ENCODE measurements at places on chromosomes 1 and 21.

- DNase-seq: no peak
Measured at GRCh38 chr1:40384413-40384762, 10.9 kb downstream of the SMAP2 start.

GRCh38 chr1:60596791-60597750 is 485.3 kb upstream of the NFIA start:
- no peak for DNase-seq

DNA sequence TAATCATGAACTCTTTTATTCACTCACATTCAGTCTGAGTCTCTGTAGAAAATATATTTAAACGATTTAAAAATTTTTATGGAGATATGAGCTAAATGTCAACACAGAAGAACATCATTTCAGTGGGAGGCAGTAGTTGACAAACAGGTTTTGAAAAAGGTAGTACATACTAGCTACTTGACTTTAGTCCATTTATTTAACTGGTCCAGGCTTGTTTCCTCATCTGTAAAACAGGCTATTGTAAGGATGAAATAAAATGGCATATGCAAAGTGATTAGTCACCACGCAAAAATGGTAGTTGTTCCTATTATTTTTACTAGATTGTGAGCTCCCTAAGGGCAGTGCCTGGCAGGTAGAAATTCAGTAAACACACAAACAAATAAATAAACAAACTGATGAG is 75.2 kb downstream of the NTPCR start:
- no peak for DNase-seq

DNA sequence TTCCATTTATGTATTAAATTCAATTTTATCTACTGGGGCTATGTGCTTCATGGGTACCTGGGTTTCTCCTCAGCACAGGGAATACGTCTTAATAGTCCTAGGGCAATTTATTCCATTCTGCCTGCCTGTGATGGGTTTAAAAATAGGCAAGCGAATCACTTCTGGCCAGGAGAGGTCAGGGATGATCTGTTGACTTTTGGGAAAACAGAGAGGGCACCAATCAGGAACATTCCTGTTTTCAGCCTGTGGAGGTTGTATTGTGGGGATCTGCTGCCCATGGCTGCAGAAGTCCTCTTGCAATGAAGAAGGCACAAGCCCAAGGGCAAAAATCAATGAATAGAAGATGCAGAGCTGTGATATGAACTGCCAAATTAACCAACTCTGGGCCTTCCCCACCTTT is 303.1 kb downstream of the CTH start:
- DNase-seq: no peak

GRCh38 chr21:40454057-40454456 is 392.9 kb downstream of the DSCAM start:
- no peak for DNase-seq

GRCh38 chr1:2326524-2326923 is 64.8 kb downstream of the MORN1 start:
- no peak for DNase-seq

GRCh38 chr1:32349211-32349708 is 13.0 kb downstream of the FAM229A start:
- DNase-seq: peak; percentile 91

- DNase-seq: no peak
Measured at GRCh38 chr1:101137144-101138126, 99.4 kb upstream of the S1PR1 start.

Data from smooth muscle cell of the brain vasculature (primary cell).